ENCODE measurements at places on chromosomes 5 and 9.
A peak's percentile ranks its signal among the peaks of the same experiment; 100 is the strongest.

- no peak for DNase-seq
These were observed 5.7 kb downstream of the SHB start for GRCh38 chr9:38063363-38063707.

GRCh38 chr5:180289433-180289832 lies 2.5 kb downstream of the MAPK9 start:
- DNase-seq: no peak

- DNase-seq: peak; percentile 35
These were observed 159.4 kb downstream of the MYO10 start for GRCh38 chr5:16776611-16777251.

GRCh38 chr9:123571240-123571639 lies 215.2 kb downstream of the CRB2 start:
- no peak for DNase-seq

Data from right lobe of liver (tissue), 6 donors.